Nucleus accumbens (tissue), 56 donors: ENCODE measurements at places on chromosomes 6 and 20.
A peak's percentile ranks its signal among the peaks of the same experiment; 100 is the strongest.

DNA sequence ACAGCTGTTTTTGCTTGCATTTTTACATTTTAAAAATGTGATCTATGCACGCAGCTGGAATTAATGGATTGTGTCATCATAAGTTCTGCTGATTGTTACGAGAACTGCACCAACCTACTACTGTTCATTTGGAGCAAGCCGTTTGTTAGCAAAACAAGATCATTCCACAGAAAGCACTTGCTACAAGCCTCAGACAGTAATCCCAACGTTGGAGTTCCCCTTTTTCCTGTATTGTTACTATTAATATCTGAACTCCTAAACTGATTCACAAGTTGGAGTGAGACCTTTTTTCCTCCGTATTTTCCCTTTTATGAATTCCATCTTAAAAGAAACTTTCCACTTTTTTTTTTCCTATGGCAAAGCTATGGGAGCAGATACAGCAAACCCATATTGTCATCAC, 3.5 kb downstream of the TENT5A start:
- no peak for DNase-seq

DNA sequence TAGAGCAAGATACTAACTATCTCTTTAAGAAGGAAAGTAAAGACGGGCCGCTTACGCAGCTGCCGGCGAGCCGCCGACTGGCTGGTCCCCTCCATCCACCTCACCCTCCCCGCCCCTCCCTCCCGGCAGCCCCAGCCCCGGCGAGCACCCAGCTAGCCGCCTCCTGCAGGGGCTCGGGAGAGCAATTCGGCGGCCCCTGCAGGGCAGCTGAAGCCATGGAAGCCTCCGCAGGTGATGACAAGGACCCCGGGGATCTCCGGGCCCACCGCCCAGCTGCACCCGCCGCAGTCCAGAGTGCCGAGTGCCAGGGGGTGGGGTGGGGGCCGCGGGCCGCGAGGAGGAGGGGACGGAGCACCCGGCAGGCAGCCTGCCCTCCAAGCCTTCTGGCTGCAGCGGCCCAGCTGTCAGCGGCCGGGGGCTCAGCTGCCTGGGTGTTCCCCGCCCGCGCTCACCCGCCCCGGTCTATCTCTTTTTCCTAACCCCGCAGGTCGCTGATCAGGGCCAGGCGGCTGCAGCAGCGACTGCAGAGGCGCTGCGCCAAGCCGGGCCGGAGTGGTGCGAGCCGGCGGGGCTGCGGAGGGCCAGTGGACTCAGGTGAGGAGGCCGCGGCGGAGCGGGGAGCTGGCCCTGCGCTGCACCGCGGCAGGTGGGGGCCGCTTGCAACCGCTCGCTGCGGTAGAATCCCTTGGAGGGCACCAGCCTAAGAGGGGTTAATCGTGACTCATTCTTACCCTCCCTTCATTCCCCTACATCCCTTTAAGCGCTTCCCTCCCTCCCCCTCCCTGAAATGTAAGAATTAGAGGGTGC, at the start of gene SNPH:
SNPH (plus strand) TSS at position 128 of the 807 bp plus-strand sequence. CDS start 29,946 bp downstream, outside the sequence.
- peak; percentile 58 for DNase-seq

- DNase-seq: no peak
Measured at GRCh38 chr20:3784216-3784853, 2.2 kb downstream of the CENPB start.

GRCh38 chr6:129730477-129731165, 20.6 kb upstream of the ARHGAP18 start:
- no peak for DNase-seq

GRCh38 chr20:61072398-61072797, 179.7 kb upstream of the CDH4 start:
- no peak for DNase-seq

GRCh38 chr6:1242446-1242845, 69.5 kb upstream of the FOXQ1 start:
- no peak for DNase-seq

GRCh38 chr6:112912416-112913101, 565.4 kb downstream of the RFPL4B start:
- DNase-seq: no peak

DNA sequence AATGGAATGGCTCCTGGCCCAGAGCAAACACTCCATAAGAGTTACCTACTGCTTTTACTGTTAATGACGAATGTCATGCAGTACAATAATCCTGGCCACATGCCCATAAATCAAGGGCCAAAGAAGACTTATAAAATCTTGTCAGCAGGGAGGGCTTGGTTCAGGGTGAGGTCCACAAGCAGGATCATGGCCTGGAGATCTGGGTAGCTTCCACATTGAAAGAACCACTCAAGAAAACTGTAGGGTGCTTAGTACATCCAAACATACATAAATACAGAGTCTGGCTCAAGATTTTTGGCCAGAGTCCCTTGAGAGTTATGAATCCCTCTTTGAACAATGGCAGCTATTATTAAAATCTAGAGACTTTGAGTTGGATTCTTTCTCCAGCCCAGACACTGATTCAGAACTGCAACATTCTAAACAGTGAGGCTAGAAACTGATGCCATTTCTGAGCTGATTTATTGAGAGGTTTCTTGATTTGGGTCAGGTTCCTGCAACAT, 188.7 kb downstream of the CDC5L start:
- DNase-seq: no peak

GRCh38 chr6:104601131-104601651, 258.5 kb downstream of the HACE1 start:
- no peak for DNase-seq

- DNase-seq: no peak
Measured at GRCh38 chr6:3561725-3562124, 104.9 kb upstream of the SLC22A23 start.

DNA sequence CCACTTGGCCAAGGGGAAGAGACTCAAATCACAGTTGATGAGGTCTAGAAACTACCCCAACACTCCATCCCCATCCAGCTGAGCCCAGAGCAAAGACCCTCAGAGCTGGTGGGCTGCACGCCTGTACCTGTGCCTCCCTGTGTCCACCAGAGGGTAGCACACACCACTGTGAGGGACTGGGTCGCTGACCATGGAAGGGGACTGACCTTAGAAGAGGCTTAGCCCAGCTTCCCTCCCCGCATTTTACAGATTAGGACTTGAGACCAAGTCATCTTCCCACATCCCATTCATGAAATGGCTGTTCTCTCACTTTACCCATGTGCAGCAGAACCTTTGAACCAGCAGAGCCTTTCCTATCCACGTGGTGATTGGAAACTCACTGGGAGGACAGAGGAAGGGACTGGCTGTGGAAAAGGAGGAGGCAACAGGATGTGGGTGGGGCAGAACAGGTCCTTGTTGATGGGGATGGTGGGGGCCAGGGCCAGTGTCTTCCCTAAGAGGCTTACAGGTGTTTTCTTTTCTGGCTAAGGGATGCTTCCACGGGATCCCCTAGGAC, 44.3 kb downstream of the CPXM1 start:
- DNase-seq: no peak

- DNase-seq: no peak
Measured at GRCh38 chr6:16749516-16750485, 11.5 kb downstream of the ATXN1 start.

- DNase-seq: no peak
Measured at GRCh38 chr6:156729248-156729647, 47.9 kb upstream of the ARID1B start.

DNA sequence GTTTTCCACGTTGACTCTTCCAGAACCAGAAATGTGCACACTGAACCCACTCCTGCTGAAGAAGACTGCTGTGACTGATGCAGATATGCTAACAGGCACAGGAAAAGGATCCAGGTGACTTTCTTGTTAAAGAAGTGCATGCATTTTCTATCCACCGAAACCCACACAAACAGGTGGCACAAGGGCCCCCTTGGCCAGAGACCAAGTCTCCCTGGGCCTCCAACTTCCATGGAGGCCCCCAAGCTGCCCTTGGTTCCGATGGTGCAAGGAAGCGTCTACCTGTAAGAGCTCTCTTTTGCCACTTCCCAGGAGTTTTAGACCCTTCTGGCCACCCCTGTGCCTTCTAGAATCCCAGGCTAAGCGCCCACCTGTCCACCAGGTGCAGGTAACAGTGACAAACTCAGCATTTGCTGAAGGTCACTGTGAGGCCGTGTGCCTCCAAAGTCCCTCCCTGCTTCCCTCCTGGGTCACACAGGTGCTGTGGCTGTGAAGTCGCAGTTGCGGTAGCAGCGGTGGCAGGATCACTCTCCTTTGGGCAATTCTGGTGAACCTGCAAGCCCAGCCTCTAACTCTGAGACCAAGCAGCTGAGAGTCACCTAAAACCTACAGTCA, 134.8 kb downstream of the PXDC1 start:
- DNase-seq: no peak

GRCh38 chr6:157287923-157288322, 35.4 kb downstream of the TMEM242 start:
- no peak for DNase-seq

DNA sequence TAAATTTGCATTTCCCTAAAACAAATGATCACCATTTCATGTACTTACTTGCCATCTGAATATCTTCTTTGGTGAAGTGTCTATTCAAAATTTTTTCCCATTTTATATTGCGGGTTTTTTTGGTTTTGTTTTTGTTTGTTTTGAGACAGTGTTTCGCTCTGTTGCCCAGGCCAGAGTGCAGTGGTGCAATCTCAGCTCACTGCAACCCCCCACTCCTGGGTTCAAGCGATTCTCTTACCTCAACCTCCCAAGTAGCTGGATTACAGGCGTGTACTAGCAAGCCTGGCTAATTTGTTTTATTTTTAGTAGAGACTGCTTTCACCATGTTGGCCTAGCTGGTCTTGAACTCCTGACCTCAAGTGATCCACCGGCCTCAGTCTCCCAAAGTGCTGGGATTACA, 9.1 kb upstream of the REPS1 start:
- no peak for DNase-seq

DNA sequence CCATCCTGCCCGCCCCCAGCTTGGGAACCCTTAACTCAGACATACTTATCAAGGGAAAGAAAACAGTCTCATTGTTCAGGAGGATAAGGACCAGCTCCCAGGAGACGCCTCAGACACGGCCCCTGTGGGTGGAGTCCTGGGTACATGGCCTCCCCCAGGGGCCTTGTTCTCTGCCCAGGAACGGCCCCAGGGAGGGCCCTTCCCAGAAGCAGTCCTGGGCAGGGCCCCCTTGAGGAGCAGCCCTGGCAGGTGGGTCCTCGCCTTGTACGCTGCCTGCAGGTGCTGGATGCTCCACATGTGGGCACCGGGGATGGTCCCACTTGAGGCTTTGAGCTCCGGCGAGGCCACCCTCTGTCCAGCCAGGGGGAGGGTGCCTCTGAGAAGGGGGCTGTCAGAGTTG, 4.5 kb upstream of the GATA5 start:
- no peak for DNase-seq

DNA sequence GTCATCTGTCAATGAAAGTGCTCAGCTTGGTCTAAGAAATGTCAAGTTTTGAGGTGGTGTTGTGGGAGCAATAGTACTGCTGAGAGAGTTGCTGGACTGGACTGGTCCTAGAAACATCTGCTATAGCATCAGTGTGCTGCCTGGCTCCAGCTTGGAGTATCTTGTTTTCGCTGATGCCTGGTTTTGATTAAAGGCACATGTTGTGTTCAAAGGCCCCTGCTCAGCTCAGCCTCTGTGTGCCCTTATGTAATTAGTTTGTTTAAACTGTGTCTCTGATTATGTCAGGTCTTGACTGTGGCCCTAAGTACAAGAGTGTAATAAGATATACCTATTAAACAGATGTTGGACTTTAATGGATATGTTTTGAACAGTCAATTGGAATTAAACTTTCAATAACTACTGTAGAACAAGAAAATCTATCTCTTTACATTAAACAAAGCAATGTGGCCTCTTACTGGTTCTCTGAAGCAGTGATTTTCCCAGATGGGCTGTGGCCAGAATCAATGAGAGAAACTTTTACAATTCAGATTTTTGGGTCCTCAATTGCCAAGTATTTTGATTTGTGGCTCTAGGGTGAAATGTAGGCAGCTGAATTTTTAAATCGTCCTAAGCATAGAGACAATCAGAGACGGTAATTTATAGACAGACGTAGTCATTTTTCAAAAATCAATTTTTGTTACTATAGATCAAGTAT, 668.2 kb downstream of the DHX35 start:
- no peak for DNase-seq
